ENCODE measurements at places on chromosomes 1 and 21.

GRCh38 chr1:87250336-87250735 is 78.3 kb upstream of the LMO4 start:
- no peak for DNase-seq

GRCh38 chr1:27601771-27602461 is 2.0 kb downstream of the AHDC1 start:
- DNase-seq, result peak; percentile 55

DNA sequence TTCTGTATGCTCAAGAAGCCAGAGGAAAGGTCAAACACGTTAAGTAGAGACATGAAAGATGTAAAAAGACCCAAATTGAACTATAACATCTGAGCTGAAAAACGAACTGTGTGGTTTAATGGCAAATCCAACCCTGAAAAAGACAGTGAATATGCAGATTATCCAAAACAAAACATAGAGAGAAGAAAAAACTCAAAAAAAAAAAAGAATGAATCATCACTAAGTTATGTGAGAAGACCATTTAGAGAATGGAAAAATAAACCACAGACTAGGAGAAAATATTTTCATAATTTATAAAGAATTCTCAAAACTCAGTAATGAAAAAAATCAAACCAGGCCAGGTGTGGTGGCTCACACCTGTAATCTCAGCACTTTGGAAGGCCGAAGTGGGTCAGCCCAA is 253.3 kb downstream of the PLPP3 start:
- DNase-seq, result peak; percentile 29

- no peak for DNase-seq
Measured at GRCh38 chr1:55331351-55331750, 116.2 kb upstream of the USP24 start.

DNA sequence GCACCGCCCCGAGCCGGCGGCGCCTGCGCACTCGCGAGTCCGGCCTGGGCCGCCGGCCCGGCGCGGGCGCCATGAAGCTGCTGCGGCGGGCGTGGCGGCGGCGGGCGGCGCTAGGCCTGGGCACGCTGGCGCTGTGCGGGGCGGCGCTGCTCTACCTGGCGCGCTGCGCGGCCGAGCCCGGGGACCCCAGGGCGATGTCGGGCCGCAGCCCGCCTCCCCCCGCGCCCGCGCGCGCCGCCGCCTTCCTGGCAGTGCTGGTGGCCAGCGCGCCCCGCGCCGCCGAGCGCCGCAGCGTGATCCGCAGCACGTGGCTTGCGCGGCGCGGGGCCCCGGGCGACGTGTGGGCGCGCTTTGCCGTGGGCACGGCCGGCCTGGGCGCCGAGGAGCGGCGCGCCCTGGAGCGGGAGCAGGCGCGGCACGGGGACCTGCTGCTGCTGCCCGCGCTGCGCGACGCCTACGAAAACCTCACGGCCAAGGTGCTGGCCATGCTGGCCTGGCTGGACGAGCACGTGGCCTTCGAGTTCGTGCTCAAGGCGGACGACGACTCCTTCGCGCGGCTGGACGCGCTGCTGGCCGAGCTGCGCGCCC is at the start of gene B3GALT6:
Gene B3GALT6, plus strand, starts transcription at position 30 of the 588 bp plus-strand sequence. Its CDS starts 42 bp downstream, at position 72.
- DNase-seq, result no peak

- DNase-seq, result no peak
Measured at GRCh38 chr1:194931166-194931565, 1677.1 kb downstream of the KCNT2 start.

- DNase-seq, result peak; percentile 14
Measured at GRCh38 chr1:16120940-16121410, 34.9 kb downstream of the EPHA2 start.

- peak; percentile 16 for DNase-seq
Measured at GRCh38 chr1:84862810-84863251, 30.2 kb downstream of the LPAR3 start.

GRCh38 chr1:30635391-30635975 is 87.9 kb downstream of the MATN1 start:
- no peak for DNase-seq

- no peak for DNase-seq
Measured at GRCh38 chr1:220011620-220012019, 34.7 kb downstream of the EPRS1 start.

DNA sequence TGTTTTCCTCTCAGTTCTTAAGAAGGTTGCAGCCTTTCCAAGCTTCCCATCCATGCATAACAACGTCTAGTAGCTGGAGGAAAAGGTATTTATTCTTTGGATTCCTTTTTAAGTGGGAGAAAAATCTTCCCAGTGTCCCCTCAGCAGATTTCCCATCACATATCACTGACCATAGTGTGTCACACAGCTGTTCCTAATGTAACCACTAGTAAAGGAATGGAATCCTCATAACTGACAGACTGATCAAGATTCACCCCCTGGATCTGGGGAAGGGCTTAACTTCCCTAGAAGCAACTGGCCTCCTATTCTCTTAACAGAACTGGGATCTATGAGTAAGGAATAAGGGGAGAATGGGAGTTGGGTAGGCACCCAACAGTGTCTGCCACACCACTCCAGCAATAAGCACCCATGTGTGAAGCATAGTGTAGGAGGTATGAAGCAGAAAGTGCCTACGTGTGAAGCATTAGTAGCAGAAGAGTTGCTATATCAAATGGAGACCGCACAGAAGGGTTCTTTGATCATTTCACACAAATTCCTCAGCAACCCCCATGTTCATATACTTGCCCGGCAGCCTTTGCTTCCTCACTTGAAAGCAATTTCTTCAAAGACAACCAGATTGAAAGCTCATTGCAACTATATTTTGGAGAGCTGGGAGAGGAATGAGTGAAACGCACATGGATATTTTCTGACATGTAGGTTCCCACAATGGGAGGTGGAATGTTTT is 28.2 kb upstream of the DNAH14 start:
- DNase-seq, result no peak

DNA sequence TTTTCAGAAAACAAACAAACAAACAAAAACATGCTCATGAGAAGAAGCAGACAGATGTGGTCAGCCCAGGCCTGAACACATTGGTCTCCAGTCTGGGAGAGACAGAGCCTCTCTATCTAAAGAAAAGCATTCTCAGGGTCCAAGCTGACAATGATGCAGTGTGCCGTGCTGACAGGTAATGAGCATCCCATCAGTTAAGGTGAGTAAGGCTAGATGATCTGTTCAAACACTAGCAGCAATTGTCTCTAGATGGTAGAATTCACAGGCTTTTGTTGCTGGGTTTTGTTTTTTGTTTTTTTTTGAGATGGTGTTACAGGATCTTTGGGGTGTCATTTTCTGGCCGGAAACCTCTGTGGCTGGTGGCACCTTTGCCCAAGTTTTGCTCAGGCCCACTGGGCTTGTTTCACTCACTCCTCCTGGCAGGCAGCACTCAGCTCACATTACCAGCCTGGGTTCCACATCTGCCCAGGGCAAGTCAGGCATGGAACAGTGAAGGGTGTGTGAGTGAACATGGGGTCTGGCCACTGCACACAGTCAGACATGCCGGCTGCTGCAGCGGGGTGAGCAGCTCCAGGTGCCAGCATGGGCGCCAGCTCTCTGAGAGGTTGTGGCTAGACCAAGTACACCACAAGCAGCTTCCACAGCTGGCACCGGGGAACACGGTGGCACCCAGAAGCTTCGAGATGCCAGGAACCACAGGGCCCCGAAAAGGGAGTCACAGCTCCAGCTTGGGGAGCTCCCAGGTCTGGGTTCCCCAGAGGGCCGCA is 2.5 kb upstream of the C1QA start:
- DNase-seq, result no peak
